Panc1 (cell line): ENCODE measurements at places on chromosomes 7 and 10.

DNA sequence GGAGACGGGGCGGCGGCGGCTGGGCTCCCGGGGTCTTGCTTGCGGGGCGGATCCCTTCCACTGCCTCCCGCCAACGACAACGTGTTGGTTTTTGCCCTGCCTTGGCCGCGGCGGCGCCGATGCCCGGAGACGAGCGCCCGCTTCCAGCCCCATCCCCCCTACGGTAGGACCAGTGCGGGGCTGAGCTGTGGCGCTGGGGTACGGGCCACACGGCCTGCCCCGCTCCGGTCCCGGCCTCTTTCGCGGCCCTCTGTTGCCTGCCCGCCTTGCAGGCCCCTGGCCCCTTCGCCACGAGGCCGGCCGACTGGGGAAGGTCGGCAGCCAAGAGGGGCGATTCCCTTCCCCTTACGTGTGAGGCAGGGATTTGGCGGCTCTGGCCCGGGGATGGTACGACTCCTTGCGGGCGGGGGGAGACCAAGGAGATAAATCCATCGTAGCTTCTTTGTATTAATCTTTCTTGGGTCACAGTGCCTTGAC lies 488 bp downstream of the EIF4H start:
- DNase-seq, result no peak

GRCh38 chr7:116557066-116557585 lies 32.3 kb downstream of the CAV1 start:
- DNase-seq, result no peak

GRCh38 chr7:21944616-21945453 lies 864 bp downstream of the CDCA7L start:
- peak; percentile 30 for DNase-seq

GRCh38 chr10:45235798-45236220 lies 79.6 kb downstream of the OR13A1 start:
- DNase-seq, result no peak

- DNase-seq, result no peak
Measured at GRCh38 chr10:86931872-86932271, 25.5 kb downstream of the MMRN2 start.

DNA sequence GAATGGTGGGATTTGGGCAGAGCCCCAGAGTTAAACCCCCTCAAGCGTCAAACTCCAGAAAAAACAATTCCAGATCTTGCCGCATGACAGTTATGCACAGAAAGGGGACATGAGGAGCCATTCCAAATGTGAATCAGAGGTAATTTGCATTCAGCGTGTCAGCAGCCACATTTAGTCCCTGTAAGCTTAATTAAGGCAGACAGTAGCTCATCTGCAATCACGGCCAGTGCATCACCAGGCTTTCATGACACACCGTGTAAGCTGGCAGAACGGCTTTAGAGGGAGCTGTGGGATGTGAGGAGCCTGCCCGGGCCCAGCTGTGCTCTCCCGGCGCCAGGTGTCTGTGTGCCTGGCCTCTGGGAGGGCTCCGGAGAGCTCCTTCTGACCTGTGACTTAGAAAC lies 18.7 kb upstream of the PRKAG2 start:
- no peak for DNase-seq

DNA sequence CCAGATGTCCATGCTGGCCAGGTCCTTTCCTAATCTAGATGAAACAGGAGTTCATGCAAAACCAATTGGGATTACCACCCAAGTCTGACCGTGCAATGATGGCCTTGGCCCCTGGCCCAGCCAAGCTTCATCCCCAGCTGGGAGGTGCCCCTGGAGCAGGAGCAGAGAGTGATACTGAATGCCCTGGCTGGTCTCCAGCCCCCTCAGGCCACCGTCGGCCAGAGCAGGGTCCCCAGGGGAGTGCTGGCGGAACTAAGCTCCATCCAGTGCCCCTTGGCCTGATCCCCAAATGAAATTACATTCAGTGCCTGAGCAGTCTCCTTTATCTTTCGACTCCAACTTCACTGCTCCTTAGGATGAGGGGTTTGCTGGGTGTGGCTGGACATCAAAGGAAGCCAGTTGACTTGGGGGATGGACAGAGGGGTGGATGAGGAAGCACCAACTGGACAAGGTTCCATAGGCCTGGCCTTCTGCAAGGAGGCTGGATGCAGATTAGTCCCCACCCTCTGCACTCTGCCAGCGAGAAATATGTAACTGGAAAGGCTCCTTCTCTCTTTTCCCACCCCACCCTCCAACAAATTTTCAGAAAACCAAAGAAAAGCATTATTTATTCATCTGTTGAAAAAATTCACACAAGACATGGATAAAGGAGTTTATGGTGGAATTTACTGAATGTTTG lies 275.5 kb downstream of the PLXNA4 start:
- no peak for DNase-seq
